Sigmoid colon (tissue), 7 donors: ENCODE measurements at places on chromosomes 6 and 20. TPM values are rescaled to one million over a fixed set of nuclear protein-coding genes. Genes with fewer than 3 reads are reported as not detected.

TP53TG5 gene
- total RNA-seq = not detected

BAG2 gene
- 55.6 TPM for total RNA-seq

DNA sequence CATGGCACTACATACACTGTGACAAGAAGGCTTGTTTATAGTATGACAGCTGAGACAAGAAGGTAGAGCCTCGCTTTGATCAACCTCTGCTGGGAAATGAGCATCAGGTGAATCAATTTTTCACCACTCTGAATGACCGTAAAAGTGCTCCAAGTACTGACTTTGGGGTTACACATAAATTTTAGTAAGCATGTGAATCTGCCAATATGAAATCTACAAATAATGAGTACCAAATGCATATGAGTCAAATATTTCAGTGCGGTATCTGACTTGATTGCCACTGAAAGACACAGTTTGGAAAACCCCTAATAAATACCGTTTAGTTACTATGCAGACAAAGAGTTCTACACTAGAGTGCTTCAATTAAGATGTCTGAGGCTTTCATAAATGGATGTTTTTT is 77.8 kb downstream of the ATG5 start:
- DNase-seq = no peak

CLDN20 gene
- total RNA-seq = not detected

- DNase-seq = peak; percentile 66
These were observed 1.1 kb downstream of the EIF2S2 start for GRCh38 chr20:34110745-34111641.

GRCh38 chr20:59101961-59102360 is 59.4 kb upstream of the PRELID3B start:
- DNase-seq = no peak

DNA sequence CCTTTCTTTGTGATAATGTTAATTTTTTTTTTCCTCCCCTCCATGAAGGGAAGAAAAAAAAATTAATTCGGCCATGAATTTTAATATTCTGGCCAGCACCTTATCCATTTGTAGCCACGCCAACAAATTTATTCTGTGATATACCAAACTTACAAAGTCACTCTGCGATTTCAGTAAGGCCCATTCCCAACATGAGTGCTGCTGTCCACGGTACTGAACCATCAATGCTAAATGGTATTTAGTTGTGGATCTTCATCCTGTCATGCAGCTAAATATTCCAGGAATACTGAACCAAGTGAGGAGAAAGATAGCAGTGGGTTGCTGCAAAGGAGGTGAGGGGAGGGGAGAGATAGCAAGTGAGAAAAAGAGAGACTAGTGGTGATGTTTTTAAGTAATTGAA is 19.5 kb upstream of the RSPH4A start:
- no peak for DNase-seq

DNA sequence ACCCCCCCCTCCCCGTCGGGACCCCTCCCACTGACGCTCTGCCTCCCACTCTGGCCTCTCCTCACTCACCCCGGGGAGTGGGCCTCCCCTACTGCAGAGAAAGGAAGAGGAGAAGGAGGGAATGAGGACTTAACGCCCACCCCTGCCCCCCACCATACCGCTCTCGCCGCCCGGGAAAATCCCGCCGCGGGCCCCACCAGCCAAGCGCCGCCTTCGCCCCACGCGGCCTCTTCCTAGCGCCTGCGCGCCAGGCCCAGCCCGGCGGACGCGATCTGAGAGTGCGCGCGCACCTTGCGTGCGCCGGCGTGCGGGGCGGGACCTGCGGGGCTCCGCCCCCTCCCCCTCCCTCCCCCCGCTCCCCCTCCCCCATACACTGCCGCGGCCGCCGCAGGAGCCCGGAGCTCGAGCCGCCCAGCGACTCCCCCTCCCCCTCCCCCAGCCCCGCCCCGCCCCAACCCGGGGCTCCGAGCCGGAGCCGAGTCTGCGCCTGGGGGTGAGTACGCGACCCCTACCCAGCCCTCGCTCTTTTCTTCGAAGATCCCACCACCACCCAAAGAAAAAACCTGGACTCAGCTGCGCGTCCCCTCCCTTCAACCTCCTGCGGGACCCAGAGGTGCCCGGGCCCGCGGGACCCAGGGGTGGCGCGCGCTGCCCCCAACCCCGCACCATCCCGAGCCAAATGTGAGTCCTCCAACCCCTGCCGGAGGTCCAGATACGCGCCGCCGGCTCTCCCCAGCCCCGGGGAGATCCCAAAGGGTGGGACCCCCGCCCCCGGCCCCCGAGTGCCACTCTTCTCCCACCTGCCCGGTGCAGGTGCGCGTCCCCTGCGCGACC is at the start of the genes MRPL14 and TMEM63B:
Gene MRPL14, minus strand, starts transcription at position 267 of the 834 bp plus-strand sequence. CDS start 10,841 bp downstream, outside the sequence.
Gene TMEM63B, plus strand, starts transcription at position 369 of the 834 bp plus-strand sequence. CDS start 7,031 bp downstream, outside the sequence.
- peak; percentile 94 for DNase-seq
